Activated T-cell treated with anti-CD3 and anti-CD28 coated beads for 4 hours (primary cell): ENCODE measurements at places on chromosomes 7 and 10.

- DNase-seq, result no peak
Measured at GRCh38 chr7:131629217-131629882, 72.9 kb upstream of the PODXL start.

DNA sequence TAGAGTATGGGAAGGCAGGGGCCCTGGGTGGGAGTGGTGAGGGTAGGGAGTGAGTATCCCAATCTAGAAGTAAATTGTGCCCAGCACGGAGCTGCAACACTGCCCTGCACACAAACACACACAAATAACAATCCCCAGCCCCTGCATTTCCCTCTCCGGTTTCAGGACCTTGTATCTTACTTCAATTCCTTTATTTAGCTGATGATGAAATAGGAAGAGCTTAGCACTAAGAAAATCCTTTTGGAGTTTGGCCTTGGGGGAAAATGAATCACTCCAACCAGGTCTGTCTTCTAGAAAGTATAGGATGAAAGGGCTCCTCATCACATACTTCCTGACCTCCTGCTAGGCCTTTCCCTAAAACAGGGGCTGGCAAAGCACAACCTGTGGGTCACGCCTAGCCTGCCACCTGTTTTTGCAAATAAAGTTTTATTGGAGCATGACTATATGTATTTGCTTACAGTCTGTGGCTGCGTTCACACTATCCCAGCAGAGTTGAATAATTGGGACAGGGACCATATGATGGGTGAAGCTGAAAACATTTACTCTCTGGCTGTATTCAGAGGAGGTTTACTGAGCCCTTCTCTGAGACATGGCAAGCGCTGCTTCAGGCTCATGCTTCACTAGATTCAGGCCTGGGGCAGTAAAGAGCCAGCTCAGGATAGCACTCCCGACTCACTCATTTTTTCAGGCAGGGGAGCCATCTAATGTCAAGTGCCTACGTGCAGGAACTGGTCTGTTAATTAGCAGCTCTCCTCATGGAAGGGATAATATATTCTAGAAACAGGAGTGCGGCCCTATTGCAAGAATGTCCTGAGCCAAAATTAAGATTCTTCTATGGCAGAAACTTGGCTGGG is 111.0 kb downstream of the EGFR start:
- DNase-seq, result no peak

- no peak for DNase-seq
Measured at GRCh38 chr10:33211106-33211878, 123.2 kb downstream of the NRP1 start.

GRCh38 chr10:132926777-132927650 is 15.4 kb downstream of the CFAP46 start:
- DNase-seq, result no peak

DNA sequence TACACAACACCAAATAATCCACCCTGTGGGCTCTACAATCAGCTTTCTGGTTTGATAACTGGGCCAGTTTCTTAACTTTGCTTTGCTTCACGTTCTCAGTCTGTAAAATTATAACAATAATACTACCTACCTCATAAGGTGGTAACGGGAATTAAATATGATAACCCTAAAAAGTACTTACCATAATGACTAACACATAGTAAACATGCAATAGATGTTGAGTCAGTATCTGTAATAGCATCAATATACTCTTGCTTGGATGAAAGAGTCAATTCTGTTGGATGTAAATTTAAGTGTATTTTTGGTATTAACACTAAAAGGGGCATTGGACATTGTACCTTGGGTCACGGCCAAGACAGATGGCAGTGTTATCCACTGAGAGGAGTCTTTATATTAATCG is 160.5 kb downstream of the FOXP2 start:
- DNase-seq, result no peak

- DNase-seq, result no peak
Measured at GRCh38 chr10:61731638-61732037, 68.9 kb downstream of the CABCOCO1 start.

DNA sequence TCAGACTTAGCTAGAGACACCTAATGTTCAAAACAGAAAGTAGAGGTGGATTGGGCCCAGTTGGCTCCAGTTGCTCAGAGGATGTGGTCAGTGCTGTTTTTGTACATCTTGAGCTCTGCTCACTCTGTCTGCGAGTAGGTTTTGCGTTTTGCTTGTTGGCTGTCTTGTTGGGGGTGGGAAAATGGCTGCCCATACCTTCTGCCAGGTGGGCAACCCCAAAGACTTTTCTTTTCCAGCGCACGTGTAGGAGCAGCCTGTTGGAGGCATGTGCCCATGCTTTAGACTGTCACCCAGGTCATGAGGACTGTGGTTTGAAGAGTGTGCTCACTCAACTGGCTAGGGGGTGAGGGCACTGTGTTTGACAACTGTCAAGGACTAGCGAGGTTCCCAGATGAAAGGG is 73.9 kb downstream of the KAT6B start:
- no peak for DNase-seq

GRCh38 chr7:148474481-148475025 is 116.0 kb upstream of the C7orf33 start:
- DNase-seq, result no peak

- no peak for DNase-seq
Measured at GRCh38 chr10:74307061-74307651, 156.1 kb downstream of the ADK start.

- no peak for DNase-seq
Measured at GRCh38 chr7:41679566-41679965, 23.3 kb downstream of the INHBA start.

DNA sequence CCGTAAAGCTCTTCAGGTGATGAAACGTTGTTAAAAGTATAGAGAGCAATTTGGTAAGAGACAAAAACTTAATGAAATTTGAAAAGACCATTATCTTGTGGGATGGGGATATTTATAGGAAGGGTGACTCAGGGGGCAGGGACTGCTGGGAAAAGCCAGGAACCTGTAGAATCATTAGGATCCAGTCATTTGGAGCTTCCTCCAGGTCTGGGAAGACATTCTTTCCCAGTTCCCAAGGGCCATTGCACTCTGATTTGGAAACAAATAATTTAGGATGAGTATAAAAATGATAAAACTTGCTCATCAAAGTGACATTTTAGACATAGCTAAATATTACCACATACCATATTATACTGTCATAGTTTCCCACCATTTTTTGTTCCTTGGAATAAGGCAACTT is 143.9 kb downstream of the PFKFB3 start:
- no peak for DNase-seq

GRCh38 chr10:36802490-36803153 is 322.8 kb upstream of the ANKRD30A start:
- no peak for DNase-seq
